ENCODE measurements at places on chromosomes 12 and 14.

DNA sequence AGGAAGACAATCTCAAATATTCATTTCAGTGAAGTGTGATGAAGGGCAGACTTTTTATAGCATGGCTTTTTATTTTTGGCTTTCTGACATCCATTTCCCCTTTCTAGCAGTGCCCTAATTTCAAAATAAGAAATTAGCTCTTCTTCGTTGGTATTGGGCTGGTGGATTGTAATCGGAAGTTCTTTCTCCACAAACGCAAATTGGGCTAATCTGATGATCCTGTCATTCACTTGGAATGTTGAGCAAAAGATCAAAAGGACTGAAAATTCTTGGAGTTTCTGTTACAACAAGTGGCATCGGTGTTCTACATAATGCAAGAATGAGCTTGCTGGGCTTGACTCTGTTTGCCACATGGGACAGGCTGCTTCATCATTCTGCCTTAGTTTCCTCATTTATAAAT, 1182.8 kb downstream of the FLRT2 start:
- DNase-seq = no peak

DNA sequence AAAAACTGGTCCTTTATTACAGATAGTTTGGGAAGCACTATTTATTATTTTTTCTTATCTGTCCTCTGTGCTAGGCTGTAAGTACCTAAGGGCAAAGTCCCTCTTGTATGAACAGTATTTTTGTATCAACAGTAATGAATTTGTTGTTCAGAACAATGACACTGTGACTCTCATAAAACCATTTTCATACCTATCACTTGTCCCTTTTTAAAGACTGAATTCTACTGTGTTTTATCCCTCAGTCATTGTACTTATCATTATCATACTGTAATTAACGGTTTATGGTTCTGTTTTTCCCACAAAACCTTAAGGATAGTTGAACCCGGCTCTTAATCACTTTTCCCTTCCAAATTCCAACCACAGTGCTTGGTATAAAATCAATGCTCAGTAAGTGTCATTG, 69.4 kb downstream of the SRGAP1 start:
- no peak for DNase-seq

GRCh38 chr14:99435327-99435726, 45.3 kb downstream of the SETD3 start:
- no peak for DNase-seq

GRCh38 chr12:97425380-97425779, 37.2 kb upstream of the RMST start:
- DNase-seq = no peak

DNA sequence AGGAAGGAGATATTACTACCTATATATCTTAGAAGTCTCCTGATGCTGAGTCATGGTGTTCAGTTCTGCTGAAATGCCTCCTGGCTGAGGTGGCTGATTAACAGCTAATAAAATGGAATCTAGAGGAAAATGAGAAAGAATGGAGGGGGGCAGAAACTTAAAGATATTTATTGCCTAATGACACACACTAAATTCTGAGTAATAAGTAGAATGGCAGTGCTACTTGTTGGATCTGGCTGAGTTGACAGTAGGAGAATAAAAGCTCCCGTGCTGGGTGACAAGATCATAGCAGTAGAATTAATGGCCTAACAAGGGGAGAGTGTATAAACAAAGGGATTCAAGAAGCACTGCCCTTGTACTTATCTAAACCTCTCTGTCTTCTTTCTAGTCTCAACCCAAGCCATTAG, 137.5 kb downstream of the CNTN1 start:
- no peak for DNase-seq

DNA sequence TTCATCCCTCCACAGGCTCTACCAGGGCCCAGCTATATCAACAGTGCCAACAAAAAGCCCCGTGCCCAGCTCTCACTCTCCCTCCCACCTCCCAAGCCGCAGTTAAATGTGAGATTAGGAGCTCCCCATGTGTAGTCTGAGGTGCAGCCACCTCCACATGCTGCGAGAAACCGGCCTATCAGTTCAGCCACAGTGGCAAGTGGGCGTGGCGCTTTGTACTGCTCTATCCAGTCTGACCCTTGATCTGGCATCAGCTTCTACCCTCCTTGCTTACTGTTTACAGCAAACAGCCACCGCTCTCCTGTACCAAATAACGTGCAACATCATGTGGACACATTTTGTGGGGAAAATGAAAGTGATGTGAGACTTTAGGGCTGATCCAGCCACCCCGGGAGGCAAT, 1.7 kb downstream of the PLEK2 start:
- DNase-seq = no peak

GRCh38 chr12:120872487-120872886, 31.7 kb downstream of the SPPL3 start:
- no peak for DNase-seq

DNA sequence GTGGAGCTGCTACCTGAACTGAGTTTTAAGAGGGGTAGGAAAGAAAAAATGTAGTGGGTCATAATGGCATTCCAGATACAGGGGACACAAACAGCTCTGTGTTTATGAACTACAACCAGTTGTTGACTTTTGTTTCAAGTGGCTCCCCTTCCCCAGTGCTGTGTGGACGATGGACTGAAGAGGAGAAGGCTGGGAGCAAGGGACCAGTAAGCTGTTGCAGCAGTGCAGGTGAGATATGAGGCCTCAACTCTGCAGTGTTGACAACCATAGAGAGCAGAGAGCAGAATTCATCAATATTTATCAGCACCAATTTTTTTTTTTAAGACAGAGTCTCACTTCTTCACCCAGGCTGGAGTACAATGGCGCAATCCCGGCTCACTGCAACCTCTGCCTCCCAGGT, 46.6 kb downstream of the MDM2 start:
- DNase-seq = no peak

GRCh38 chr12:123671876-123672275, 963 bp downstream of the TCTN2 start:
- DNase-seq = no peak

GRCh38 chr12:28104903-28105864, 85.1 kb upstream of the CCDC91 start:
- DNase-seq = no peak

- DNase-seq = no peak
These were observed 48.7 kb upstream of the PLXNC1 start for GRCh38 chr12:94099632-94100031.

- DNase-seq = no peak
These were observed 1349.6 kb upstream of the FLRT2 start for GRCh38 chr14:84180336-84180735.

DNA sequence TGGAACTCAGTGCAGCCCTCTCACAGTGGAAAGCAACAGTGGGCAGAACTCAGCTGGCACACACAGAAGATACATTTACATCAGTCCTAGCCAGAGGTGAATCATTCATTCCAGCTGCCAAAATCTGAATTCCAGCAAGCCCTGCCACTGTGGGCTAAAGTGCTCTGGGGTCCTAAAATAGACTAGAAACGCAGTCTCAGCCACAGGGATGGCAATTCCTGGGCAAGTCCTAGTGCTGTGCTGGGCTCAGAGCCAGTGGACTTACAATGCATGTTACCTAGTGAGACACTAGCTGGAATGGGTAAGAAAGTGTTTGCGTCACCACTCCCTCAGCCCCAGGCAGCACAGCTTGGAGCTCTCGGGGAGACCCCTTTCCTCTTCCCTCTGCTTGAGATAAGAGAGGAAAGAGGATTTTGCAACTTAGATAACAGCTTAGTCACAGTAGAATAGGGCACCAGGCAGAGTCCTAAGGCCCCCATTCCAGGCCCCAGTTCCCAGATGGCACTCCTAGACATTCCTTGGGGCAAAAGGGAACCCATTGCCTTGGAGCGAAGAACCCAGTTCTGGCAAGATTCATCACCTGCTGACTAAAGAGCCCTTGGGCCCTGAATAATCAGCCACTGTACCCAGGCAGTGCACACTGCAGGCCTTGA, 592.9 kb downstream of the FSCB start:
- DNase-seq = no peak

- DNase-seq = no peak
These were observed 1.5 kb upstream of the FBRSL1 start for GRCh38 chr12:132488127-132489077.

DNA sequence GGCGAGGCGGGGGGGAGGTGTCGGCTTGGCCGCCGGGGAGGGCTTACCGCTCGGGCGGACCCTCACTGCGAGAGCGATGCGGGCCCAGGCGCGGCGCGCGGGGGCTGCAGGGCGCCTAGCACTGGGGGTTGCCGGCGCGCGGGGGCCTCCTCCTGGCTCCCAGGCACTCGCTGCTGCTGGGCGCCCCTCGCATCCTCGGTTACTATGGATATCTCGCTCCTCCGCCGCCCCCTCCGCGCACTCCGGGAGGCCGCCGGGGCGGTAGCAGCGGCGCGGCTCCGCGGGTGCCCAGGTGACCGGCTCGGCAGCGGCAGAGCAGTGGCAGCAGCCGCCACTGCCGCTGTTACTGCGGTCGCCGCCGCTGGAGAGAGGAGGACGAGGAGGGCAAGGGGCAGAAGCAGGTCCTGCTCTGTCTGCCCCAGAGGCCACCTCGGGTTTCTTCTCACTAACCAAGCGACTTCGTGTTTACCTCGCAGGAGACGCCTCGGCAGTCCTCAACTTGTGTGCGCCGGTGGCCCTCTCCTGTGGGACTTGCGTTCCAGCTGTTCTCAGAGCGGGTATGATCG, 250.1 kb downstream of the APAF1 start:
- peak; percentile 25 for DNase-seq

GRCh38 chr14:69439521-69440270, 41.2 kb downstream of the SLC39A9 start:
- no peak for DNase-seq

GRCh38 chr12:104457746-104458693, 1.3 kb downstream of the CHST11 start:
- DNase-seq = peak; percentile 78

- DNase-seq = no peak
These were observed 480.5 kb downstream of the PCNX1 start for GRCh38 chr14:71387753-71388152.

DNA sequence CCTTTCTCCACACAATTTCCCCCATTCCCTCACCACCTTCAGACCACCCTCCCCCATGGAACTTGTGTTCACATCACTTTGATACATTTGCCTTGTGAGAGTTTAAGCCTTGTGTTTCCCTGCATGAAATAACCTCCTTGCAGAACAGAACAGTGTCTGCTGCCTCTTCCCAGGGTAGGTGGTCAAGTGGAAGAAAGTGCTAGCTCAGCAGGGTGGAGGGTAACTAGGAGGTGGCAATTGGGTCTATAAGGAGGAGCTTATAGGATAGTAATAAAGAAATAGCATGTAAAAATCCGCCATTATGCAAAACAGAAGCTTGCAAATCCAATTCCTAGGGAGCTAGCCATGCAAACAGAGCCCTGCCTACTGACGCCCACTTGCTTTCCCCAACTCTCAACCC, 13.9 kb upstream of the KRT8 start:
- no peak for DNase-seq

DNA sequence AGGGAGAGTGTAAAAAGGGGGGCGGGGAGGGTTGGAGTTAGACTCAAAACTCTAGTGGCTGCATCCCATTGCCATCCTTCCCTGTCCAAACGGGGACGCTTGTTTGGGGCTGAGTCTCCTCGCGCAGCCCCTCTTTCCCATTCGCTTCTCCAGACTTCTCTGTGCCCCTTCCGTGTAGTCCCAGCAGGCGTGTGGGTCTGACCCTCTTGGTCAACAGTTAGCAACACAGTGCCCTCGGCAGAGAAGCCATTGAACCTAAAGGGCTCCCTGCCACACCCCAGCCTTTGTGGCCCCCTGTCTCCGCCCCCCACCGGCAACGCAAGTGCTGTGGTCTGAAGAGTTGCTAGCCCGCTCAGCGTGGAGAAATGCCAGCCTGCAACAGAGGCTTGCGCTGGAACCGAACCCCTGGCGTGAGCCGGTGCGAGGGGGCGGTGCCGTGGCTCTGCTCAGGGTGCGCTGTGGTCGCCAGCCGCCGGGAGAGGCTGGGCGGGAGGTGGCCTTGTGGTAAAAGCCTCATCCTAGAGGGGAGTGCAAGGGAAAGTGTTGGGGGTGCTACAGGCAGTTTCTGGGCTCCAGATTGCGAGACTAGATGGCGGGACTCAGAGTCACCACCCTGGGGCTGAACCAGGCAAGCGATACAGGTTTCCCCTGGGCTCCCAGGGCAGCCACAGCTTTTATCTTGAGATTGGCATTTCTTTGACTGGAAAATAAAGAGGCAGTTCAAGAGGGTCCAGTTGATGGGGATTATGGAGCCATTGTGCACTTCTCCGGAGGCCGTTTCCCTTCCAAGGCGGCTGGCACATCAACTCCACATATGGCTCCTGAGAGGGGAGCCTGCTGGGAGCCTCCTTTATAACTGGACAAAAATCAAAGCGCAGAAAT, 2.1 kb downstream of the PLXNC1 start:
- DNase-seq = peak; percentile 50

- no peak for DNase-seq
These were observed 5.9 kb downstream of the CLEC4D start for GRCh38 chr12:8519171-8519570.

DNA sequence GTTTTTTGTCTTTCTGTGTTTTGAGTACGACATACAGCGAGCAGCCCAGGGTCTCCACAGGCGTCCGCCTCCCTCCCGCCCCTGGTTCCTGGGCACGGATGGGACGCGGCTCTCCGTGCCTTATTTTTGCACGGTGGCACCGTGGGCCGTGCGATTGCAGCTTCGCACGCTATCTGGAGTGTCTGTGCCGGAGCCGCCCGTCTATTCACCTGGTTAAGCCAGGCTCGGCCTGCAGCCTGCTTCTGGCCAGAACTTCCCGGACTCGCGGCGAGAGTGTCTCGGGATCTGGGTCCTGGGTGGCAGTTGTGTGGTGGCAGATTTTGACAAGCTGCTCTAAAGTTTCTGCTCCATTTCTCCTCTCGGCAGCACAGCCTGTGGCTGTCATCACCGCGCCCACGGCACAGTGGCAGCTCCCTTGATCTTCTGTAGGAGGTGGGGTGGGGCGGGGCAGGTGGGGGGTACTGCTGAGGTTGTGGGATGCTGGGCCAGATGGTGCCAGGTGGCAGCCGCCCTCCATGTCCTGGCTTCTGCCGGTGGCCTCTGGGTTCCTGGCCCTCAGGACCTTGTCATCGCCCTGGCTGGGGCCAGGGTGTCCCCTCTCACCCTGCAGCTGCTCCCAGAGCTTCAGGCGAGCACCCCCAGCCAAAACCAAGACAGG, 2.9 kb downstream of the MMP17 start:
- no peak for DNase-seq

DNA sequence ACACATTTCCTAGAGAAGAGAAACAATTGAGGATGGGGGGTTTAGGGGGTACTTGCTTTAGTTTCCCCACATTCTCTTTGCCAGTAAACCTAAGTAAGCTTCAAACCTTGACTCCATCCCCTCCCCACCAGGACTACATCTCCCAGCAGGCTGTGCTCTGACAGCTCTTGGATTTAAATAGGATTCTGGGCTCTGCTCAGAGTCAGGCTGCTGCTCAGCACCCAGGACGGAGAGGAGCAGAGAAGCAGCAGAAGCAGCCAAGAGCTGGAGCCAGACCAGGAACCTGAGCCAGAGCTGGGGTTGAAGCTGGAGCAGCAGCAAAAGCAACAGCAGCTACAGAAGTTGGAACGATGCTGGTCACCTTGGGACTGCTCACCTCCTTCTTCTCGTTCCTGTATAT, 20.6 kb downstream of the RDH12 start:
- no peak for DNase-seq

All from GM13976 (cell line).